ELR (cell line): ENCODE measurements at places on chromosomes 6 and 20.

DNA sequence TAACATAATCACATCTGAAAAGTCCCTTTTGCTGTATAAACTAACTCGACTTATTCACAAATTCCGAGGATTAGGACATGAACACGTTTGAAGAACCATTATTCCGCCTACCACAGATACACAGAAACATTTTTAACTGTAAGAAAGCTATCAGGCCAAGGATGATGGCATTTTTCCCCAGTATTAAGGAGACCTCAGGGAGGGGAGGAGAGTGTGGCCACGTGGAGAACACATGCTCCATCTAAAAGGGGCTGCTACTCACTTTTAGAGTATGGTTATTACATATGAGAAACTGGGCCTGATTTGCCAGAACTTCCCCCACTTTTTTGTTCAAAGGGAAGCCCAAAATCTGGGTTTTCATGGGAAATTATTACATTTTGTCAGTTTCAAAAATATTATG lies 153.4 kb downstream of the EYA2 start:
- no peak for DNase-seq

- DNase-seq, result no peak
Observed at GRCh38 chr6:158290659-158291058, 21.6 kb upstream of the TULP4 start.

- no peak for DNase-seq
Observed at GRCh38 chr20:47711046-47711752, 74.1 kb downstream of the SULF2 start.

DNA sequence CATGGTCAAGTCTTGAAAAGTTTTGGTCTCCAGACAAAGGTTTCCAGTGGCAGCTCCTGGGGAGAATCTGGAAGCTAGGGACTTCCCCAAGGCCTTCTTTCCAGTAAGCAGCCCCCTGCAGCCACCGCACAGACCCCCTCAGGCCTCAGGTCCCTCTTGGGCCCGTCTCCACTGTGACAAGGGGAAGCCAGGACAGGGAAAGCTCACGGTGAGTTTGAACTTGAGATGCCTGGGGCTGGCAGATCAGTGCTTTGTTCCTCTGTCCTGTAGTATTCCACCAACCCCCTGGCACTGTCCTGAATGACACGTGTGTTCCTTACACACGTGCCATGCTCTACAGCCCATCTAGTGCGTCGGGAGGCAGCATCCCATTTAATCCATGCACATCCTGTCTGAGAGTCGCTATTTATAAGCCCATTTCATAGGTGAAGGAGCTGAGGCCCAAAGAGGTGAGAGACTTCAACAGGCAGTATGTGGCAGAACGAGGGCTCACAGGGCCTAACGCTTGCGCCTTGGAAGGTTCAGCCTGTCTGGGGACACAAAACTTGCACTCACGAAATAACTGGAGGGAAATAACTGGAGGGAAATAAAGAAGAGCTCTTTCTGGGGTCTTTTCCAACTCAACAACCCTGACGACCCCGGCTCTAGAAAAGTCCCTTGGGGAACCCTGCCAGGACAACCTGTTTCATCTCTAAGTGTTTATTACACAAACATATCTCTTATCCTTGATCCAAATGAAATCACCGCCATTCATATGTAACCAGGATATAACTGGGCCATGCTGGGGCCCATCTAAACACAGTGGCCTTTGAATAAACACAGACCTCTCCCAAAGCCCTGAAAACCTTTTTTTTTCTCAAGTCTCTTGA lies 123.0 kb downstream of the BANF2 start:
- DNase-seq, result no peak

DNA sequence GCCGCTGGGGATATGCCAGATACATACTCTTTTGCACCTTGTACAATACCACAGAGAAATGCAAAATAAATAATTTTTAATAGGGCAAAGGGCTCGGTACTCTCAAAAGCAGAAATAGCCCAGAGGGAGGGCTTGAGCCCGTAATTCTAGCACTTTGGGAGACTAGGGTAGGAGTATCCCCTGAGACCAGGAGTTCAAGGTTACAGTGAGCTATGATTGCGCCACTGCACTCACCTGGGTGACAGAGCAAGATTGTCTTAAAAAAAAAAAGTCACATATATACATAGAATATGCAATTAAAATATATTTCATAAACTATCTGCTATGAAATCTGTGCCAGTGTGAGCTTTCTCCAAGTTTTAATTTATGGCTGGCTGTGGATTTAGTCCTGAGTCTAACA lies 818 bp upstream of the TRMT11 start:
- DNase-seq, result no peak

DNA sequence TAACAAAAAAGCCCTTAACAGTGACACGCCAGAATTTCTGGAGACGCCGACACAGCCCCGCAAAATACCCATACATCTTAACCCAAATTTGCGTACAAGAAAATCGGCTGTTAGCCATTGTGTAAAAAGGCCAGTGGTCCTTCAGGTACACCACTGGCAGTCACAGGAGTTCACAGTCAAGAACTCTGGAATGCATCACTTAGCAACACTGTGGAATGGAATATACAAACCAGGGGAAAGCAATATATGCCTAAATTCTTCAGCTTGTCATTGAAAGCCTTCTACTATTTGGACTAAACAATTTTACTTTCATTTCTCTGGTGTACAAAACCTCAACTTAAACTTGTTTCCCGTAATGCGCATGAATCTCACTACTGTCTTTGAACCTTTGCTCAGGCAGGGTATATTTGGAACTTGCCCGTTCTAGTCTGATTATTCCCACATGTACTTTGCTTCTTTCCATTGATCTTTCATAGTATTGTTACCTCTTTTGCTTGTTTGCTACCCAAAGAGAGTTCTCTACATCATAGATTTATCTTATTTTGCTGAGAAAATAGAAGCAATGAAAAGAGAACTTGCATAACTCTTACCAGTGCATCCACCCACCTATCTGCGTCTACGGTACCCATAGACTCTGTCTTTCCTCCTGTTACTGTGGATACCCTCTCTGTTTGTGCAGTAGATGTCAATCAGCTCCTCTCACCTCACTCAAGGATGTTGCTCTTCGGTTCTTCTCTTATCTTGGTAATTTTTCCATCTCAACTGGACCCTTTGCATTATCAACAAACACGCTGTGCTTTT lies at the start of gene ARMH2:
Gene ARMH2 (minus strand): TSS at position 178 of the 801 bp plus-strand sequence. CDS start 60 bp downstream, at position 118.
- no peak for DNase-seq

GRCh38 chr6:16224409-16224808 lies 14.0 kb upstream of the GMPR start:
- no peak for DNase-seq

- no peak for DNase-seq
Observed at GRCh38 chr6:7578931-7579330, 11.1 kb upstream of the SNRNP48 start.

GRCh38 chr6:98014442-98015201 lies 731.6 kb upstream of the MMS22L start:
- no peak for DNase-seq

DNA sequence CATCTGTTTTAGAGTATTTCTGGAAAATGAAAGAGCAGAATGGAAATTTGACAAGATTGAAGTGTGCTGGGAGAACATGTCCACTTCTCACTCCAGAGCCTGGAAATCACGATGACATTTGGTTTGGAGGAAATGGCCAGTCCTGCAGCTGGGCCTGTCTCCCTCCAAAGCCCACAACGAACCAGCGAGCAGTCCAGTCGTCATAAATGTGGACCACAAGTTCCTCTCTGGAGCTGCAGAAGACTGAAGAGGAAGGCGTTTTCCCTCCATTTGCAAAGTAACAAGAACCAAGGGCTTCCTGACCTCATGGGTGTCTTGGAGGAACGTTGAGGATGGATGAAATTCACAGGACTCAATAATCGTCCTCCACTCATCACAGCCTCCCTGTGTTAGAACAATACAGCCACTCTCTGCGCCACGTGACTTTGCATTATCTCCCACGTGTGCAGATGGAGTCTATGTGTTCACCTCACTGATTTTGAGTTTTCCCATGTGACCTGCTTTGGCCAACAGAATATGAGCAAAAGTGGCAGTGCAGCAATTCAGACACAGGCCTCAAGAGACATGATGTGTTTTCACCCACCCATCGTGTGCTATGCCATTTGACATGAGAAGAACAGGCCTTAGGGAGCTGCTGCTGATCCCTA lies 9.1 kb upstream of the SPATS1 start:
- no peak for DNase-seq

GRCh38 chr6:6812427-6812826 lies 223.9 kb downstream of the LY86 start:
- no peak for DNase-seq

GRCh38 chr6:130218134-130218533 lies 4.6 kb downstream of the SAMD3 start:
- DNase-seq, result no peak

DNA sequence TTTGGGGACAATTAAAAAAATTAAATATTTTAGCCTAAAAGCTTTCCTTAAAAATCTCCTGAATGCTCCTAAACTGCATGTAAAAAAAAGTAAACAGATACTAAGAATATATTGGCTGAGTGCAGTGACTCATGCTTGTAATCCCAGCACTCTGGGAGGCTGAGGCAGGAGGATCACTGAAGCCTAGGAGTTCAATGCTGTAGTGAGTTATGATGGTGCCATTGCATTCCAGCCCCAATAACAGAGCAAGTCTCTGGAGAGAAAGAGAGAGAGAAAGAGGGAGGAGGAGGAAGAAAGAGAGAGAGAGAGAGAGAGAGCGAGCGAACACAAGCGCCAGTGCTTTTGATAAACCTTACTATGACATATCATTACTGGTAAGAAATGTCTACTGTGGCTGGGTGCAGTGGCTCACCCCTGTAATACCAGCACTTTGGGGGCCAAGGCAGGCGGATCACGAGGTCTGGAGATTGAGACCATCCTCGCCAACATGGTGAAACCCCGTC lies 58.8 kb downstream of the FKBP5 start:
- DNase-seq, result peak; percentile 4

- DNase-seq, result no peak
Observed at GRCh38 chr20:472137-472846, 10.0 kb upstream of the TBC1D20 start.

DNA sequence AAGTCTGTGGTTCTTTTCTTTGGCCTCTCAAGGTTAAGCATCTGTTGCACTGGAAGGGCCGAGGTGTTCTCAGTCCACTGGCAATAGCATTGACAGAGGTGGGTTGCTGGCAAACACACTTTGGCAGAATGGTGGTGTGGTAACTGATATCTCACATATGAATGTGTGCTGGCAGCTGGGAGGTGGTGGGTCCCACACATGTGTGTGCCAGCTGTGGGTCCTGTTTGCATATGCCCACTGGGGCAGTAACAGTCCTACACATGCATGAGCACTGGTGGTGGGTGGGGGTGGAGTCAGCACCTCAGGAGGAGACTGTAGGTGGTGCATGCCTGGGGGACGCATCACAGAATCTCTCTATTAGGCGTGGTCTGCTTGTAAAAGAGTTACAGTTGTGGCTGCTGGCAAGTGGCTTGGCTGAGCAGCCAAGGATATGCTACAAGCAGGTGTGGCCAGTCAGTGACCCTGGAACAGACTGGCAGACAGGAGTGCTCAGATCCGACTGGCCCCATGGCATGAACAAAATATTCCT lies 934.3 kb downstream of the GRIK2 start:
- no peak for DNase-seq

DNA sequence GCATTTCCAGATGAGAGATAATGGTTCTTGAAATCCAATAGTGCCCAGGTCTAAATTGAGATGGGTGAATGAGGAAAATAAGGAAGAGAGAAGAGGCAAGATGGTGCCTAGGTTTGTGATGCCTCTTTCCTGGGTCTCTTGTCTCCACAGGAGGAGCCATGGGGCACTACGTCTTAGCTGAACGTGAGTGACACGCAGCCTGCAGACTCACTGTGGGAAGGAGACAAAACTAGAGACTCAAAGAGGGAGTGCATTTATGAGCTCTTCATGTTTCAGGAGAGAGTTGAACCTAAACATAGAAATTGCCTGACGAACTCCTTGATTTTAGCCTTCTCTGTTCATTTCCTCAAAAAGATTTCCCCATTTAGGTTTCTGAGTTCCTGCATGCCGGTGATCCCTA lies 6.8 kb downstream of the HFE start:
- DNase-seq, result no peak

DNA sequence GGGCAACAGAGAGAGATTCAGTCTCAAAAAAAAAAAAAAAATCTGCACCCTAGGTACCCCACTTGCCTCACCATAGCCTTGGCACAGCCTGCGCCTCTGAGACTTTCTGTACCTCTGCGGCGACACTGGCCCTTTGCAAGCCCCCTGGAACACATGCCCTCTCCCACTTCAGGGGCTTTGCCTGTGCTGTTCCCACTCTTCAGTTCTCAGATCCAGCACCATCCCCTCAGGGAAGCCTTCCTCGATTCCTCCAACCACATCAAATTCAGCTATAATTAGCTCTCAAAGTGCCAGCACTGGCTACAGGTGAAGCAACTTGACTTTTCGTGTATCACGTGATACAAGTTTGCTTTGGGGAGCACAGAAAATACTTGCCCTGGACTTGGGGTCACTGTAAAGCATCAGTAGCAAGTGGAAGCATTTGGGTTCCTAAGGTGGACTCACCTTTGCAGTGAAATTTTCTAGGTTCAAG lies 2.1 kb upstream of the UBE2V1 start:
- no peak for DNase-seq

DNA sequence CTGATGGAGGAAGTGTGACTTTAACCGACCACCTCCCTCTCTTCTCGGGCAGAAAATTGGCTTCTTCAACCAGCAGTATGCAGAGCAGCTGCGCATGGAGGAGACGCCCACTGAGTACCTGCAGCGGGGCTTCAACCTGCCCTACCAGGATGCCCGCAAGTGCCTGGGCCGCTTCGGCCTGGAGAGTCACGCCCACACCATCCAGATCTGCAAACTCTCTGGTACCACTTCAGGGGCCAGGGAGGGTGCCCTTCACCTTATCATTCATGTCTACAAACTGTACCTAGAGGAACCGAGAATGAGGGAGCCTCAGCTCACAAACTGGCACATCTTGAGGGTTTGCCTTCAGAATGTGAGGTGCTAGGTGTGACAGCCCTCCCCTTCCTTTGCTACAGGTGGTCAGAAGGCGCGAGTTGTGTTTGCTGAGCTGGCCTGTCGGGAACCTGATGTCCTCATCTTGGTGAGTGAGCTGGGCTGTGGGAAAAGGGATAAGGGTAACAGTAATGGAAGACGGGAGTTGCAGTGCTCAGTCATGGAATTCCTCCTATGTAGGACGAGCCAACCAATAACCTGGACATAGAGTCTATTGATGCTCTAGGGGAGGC lies 18.6 kb downstream of the ABCF1 start:
- DNase-seq, result no peak

GRCh38 chr6:57226221-57226620 lies 4.1 kb upstream of the RAB23 start:
- peak; percentile 24 for DNase-seq

GRCh38 chr20:3621111-3621510 lies 42.1 kb downstream of the GFRA4 start:
- no peak for DNase-seq

- DNase-seq, result peak; percentile 43
Observed at GRCh38 chr6:63529498-63529897, 42.8 kb upstream of the LOC128125822 start.

DNA sequence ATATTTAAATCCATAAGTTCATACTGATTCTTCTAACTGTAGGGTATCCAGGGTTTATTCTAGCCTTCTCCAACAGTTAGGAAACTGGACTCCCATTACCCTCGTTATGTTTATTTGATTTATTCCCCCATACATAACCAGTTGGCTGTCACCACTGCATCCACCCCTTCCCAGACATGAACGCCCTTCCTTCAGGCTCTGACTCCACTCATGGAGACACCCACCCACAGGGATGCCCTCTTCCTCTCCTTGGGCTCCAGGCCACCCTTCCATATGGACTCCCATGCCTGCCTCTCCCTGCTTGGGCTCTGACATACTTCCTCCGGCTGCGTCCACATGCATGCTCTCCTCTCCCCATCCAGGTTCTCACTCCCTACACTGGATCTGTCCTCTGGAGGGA lies 124.0 kb downstream of the FIG4 start:
- no peak for DNase-seq
